ENCODE measurements at places on chromosomes 16 and 17. TPM values are rescaled to one million over a fixed set of nuclear protein-coding genes. Genes with fewer than 3 reads are reported as not detected.

DNA sequence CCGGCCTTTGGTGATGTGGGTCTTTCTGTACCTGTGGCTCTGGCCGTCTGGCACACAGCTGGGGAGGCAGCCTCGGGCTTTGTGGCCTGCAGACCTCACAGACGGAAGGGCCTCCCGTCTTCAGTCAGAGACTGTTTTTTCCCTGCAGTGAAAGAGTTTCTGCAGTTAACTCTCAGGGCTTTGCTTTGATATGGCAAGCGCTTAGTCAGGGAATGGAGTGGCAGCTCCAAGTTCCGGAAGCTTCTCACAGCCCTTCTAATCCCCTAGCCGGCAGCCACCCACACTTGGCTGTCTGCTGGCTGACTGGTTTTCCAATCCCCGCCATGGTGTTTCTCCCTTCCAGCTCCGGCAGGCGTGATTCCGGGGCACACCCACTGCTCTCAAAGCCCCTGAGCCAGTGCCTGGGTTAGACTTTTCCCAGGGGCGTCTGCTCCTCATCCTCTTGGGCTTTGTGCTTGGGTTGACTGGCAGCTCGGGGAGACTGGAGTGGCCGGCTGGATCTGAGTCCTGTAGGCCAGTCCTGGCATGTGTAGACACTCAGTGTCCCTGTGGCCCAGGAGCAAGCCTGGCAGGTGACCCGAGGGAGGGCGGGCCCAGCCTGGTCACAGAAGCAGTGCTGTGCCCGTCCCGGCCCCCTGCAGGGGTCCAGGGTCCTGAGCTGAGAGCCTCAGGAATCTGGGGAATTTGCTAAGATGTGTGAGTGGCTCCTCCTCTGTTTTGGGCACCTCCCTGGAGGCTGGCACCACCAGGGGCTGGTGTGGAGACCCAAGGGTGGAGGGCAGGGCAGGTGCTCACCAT, 29.9 kb downstream of the BAIAP2 start:
- DNase-seq, result no peak

DNA sequence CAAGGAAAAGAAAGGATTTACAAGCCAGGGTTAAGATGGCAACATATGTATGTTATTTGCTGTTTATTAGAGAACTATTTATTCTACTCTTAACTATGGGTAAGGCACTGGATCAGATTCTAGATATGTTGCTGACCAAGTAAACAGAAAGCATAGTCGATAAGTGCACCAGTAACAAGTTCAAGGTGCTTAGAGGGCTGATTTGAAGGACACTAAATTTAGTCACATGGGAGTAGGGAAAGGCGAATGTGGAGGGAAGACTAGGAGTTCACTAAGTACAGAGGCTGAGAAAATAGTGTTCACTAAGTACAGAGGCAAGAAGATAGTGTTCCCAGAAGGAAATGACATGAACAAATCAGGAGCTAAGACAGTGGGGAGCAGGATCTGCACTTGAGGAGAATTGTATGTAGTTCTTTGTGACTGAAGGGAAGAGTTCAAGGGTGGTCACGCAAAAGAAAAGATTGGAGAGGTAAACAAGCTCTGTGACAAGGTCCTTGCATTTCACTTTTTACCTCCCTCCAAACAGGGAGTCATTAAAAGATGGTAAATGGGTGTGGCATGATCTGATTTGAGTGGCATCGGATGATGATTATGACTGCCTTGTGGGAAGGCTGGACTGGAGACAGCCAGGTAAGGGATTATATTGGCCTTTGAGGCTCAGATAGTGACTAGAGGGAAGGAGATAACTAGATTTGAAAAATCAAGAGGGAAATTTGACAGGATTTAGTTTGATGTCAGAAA, 20.9 kb downstream of the HEATR9 start:
- DNase-seq, result no peak

DNA sequence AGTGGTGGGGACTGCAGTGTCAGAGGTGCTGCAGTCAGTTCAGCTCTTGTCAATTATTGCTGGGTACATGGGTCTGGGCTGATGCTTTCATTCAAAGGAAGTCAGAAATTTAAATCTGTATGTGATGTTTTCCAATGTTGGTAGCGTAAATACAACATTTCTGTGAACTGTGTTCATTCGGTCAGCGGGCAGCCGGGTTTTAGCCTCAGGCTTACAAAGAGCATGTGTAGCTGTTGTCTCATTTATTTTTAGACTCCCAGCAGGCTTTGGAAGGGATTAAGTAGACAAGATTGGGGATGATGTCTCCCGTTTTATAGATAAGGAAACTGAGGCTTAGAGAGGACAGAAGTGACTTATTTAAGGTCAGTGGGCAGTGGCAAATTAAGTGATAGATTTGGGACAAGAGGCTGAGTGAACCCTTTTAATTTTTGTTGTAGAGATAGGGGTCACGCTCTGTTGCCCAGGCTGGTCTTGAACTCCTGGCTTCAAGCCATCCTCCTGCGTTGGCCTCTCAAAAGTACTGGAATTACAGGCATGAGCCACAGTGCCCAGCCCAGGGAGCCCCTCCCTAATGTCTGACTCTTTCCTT, 8.1 kb downstream of the AQP8 start:
- no peak for DNase-seq

GRCh38 chr16:28100810-28101532, 37.5 kb upstream of the GSG1L start:
- DNase-seq, result no peak

DNA sequence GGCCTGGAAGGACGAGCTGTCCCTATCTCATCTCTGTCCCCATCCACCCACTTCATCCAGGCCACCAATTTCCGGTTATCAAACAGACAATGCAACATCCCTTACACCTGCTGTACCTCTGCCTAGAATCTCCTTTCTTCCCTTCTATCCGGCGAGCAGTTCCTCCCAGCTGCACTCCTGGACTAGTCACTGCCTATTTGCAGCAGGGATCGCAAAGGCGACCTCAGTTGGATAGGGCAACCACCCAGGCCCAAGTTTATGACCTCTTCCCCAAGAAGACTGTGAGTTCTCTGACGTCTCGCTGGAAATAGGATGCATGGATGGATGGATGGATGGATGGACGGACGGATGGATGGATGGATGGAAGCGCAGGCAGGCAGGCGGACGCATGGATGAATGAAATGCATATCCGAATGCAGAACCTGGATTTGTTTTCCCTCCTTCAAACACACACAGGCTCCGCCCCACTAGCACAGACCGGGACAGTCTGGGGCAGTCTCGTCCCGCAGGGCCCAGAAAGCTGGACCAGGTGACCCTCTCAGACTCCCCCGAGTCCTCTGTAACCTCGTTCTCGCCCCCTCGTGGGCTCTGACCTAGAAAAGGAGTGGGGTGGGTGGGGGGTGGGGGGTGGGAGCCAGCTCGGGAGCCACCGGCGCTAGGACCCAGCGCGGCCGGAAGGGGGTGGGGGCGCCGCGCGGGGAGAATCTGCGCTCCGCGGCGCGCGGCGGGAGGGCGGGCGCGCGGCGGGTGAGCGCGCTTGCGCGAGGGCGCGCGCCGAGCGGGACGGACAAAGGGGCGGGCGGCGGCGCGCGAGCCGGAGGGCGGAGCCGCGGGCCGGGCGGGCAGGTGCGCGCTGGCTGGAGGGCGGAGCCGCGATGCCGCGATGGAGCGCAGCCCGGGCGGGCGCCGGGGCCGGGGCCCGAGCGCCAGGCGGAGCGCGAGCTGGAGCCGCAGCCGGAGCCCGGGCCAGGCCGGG, at the start of gene SBK1:
TSS of gene SBK1 (plus strand) at position 875 of the 976 bp plus-strand sequence. CDS start 24,867 bp downstream, outside the sequence.
- peak; percentile 88 for DNase-seq

- no peak for DNase-seq
These were observed 97.8 kb downstream of the TMEM100 start for GRCh38 chr17:55624772-55625433.

DNA sequence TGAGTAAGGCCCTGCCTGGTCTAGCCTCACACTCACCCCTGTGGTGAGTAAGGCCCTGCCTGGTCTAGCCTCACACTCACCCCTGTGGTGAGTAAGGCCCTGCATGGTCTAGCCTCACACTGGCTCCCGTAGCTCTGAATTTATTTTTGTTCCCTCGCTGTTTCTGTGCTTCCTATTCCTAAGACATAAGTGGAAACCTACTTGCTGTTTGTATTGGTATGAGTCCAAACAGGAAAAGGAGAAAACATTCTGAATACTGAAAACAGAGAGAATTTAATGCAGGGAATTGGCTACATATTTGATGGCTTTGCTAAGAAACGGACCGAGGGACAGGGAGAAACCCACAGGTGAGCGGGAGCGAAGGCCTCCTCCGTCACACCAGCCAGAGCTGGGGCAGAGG, 267.8 kb downstream of the FOXL1 start:
- no peak for DNase-seq

DNA sequence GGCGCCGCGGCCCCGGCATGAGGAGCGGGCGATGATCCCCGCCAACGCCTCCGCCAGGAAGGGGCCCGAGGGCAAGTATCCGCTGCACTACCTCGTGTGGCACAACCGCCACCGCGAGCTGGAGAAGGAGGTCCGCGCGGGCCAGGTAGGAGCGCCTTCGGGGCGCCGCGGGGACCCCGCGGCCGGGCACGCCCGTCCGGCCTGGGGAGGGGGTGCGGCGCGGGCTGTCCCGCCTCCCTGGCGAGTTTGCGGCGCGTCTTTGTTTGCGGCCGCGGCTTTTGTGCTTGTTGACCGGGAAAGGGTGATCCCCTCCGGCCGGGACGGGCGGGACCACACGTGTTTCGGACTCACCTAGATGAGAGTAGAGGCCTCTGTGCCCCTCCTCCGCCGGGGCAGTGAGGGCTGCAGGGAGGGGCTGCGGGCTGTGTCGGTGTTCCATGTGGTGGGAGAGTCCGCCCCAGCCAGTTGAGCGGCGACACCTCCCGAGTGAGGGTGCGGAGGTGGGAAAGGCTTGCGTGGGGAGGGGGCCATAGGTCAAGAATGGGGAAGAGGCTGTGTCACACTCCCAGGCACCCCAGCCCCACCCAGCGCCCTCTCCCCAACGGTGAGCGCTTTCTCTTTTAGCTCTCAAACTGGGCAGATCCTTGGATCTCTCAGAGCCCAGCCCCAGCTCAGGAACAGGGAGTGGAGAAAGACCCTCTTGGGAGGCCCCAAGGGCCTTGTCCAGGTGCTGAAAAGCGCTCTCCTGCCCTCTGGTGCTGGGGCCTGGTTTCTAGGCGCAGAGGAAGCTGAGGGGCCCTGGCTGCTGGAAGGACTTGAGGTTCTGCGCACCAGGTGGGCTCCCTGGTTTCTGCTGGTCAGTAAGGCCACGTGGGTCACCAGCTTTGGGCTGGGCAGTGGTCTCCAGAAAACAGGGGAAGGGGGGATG, 923 bp downstream of the ANKRD13B start:
- DNase-seq, result no peak

DNA sequence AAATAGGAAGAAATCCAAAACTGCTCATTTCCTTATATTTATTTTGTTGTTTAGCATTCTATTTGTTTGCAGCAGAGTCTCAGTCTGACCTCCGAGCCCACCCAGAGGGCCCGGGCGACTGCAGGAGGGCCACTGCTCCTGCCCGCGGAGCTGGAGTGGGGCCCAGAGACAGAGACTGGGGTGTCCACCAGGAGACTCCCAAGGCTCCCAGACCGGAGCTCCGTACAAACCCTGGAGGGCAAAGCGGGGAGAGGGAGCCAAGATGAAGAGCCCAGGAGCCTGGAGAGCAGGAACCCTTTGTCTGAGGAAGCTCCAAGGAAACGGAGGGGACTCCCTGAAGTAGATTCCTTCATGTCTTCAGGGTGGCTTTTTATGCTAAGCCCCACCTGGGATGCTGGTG, 57.9 kb downstream of the AXIN2 start:
- no peak for DNase-seq

- DNase-seq, result no peak
These were observed 7.6 kb downstream of the MRM1 start for GRCh38 chr17:36608794-36609497.

- DNase-seq, result no peak
These were observed 26.3 kb downstream of the CNTNAP1 start for GRCh38 chr17:42708588-42708987.

- DNase-seq, result no peak
These were observed 25.5 kb downstream of the KDM8 start for GRCh38 chr16:27228621-27229501.

GRCh38 chr16:54484700-54485099, 198.1 kb upstream of the IRX3 start:
- no peak for DNase-seq

- no peak for DNase-seq
These were observed 1048.8 kb upstream of the EEF2KMT start for GRCh38 chr16:6146356-6146755.

DNA sequence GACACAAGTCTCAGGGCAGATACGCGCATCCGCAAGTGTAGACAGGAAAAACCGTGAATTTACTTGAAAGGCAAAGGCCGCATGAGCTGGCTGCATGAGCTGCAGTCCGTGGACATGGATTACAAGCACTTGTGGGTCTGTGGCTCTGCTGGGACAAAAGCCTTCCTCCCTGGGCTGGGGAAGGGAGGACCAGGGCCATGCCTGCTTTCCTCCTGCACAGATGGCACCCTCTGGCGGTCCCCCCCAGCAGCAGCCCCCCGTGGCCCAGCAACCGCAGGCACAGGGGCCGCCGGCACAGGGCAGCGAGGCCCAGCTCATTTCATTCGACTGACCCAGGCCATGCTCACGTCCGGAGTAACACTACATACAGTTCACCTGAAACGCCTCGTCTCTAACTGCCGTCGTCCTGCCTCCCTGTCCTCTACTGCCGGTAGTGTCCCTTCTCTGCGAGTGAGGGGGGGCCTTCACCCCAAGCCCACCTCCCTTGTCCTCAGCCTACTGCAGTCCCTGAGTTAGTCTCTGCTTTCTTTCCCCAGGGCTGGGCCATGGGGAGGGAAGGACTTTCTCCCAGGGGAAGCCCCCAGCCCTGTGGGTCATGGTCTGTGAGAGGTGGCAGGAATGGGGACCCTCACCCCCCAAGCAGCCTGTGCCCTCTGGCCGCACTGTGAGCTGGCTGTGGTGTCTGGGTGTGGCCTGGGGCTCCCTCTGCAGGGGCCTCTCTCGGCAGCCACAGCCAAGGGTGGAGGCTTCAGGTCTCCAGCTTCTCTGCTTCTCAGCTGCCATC, 1.7 kb upstream of the MRPL12 start:
- no peak for DNase-seq

DNA sequence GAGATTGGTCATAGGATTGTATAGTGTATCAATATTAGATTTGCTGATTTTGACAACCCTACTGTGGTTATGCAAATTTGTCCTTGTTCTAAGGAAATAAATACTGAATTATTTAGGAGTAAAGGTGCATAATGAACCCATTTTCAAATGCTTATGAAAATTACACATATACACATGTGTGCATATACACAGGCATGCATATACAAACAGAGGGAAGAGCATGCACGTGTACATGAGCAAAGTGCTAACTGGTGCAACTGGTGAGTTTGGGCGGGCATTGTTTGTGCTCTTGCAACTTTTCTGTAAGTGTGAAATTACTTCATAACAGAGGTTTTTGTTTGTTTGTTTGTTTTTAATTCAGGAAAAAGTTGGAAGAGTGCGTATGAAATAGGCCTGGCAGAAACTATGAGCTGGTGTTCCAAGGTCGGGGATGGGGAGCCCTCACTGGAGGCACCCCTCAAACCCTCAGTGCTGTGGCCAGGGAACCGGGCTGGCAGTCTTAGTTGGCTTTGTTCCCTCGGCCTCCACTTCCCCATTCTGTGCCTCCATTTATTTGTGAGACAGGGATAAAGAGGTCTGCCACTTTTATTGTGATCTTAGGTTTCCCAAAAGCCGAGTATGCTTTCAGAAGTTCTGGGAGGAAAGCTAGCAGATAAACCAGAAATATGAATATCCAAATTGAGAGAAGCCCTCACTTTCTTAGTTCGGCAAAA, 5.8 kb downstream of the DEXI start:
- DNase-seq, result no peak

Gene GNAO1
- total RNA-seq, result 0.25 TPM

Gene UTP18
- 44.1 TPM for total RNA-seq

Gene CRISPLD2
- 0.08 TPM for total RNA-seq

Gene TP53TG3B
- total RNA-seq, result not detected

Gene STH
- total RNA-seq, result not detected

Gene HSD17B2
- not detected for total RNA-seq

Gene TEX19
- 0.18 TPM for total RNA-seq

Gene SSTR5
- not detected for total RNA-seq

Gene MRC2
- total RNA-seq, result 8.1 TPM

Gene FNDC8
- not detected for total RNA-seq

Gene CBFA2T3
- 0.76 TPM for total RNA-seq
